ENCODE measurements at places on chromosomes 7 and 10.

- DNase-seq, result no peak
These were observed 16.7 kb upstream of the MGAM2 start for GRCh38 chr7:142094861-142095260.

DNA sequence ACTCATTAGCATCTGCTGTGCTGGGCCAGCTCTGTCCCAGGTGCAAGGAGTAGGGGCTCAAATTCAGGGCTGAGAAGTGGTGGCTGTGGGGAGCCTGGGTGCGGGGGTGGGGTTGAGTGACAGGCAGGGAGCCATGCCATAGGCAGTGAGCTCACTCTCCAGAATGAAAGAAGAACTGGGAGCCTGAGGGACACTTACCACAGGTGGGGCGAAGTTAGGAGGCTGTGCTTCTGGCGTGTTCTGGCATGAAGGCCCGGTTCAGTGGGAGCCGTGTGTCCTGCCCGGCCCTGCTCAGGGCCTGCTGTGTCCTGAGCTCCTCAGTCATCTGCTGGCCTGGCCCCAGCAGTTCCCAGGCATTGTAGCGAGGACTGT, 62.5 kb downstream of the MKI67 start:
- DNase-seq, result no peak

GRCh38 chr10:22622242-22622806, 92.1 kb downstream of the PIP4K2A start:
- DNase-seq, result no peak

GRCh38 chr7:87013840-87014190, 45.6 kb downstream of the ELAPOR2 start:
- no peak for DNase-seq

DNA sequence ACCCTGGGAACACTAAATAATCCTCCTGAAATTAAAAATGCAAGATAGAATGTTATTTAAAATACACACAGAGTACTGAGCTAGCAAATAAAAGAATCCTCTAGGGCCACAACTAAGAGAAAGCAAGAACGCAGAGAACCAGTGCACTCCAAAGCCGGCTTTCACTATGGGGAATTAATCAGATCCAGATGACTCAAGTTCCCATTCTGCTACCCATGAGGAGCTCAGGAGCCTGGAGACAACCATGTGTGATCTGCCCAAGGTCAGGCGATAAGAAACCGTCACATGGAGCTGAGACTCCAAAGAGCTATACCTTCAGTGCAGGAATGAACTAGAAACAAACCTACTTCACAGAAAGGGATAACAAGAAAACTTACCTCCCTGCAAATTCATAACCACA, 19.5 kb upstream of the CYREN start:
- DNase-seq, result no peak

DNA sequence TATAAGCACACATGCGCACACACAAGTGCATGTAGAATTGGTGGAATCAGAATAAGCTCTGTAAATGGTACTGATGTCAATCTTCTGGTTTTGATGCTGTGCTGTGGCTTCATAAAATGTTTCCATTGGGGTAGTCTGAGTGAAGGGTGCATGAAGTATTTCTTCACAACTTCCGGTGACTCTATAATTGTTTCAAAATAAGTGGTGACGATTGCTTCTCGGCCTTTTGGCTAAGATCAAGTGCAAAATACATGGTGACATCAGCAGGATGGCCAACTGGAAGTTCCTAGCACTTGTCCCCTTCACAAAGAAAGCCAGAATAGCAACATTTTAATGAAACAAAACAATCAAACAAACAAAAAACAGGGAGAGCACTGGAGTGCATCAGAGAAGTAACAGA, 41.6 kb upstream of the CAMK2B start:
- DNase-seq, result no peak

DNA sequence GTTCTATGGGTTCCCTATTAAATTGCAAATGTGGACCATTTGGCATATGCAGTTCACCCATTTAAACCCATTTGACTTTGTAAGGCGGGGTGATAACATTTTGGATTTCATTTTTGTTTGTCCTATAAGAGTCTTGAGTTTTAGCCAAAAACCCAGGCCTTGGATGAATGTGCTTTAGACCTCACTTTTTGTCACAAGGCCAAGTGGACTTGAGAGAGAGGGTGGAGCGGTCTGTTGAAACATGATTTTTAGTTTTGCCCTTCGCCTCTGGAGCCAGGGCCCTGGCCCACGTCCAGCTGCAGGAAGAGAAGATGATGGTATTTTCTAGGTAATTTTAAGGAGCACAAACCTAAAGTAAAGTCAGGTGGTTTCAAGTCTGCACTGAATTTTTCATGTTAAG, 260.1 kb downstream of the SLC25A13 start:
- no peak for DNase-seq

GRCh38 chr7:116028787-116029186, 1.8 kb downstream of the TFEC start:
- DNase-seq, result no peak

DNA sequence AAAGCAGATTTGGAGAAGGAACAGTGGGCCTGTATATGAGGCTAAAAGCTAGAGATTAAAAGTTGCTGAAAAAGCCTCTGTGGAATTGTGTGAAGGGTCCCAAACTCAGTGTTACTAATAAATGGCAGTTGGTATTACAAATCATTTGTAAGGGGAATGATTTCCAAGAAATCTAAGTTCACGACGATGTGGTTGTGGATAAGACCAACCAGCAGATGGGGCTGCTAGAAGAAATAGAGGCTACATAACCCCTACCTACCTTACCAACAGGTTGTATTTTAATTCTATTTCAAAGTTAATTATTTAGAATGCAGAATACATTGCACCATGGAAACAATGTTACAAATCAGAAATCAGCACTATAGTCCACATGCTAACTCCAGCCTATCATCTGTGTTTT, 377.1 kb downstream of the HPSE2 start:
- no peak for DNase-seq

DNA sequence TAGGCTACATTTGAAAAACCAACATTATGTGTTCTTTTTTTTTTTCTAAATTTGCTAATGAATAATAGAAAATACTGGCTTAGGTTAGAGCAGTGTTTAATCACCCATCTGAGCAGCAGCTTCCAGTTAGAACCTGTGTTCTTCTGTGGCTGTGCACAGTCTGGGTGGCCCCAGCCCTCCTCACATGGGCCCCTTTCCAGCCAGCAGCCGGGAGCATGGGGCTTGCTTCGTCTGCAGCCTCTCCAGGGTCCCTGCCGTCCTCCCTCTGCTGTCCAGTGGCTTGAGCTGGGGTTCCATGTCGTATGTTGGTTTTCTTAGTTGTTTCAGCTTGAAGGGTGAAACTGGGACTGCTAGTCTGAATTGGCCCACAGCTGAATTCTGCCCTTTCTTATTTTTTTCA, 37.3 kb downstream of the BNIP3 start:
- no peak for DNase-seq

DNA sequence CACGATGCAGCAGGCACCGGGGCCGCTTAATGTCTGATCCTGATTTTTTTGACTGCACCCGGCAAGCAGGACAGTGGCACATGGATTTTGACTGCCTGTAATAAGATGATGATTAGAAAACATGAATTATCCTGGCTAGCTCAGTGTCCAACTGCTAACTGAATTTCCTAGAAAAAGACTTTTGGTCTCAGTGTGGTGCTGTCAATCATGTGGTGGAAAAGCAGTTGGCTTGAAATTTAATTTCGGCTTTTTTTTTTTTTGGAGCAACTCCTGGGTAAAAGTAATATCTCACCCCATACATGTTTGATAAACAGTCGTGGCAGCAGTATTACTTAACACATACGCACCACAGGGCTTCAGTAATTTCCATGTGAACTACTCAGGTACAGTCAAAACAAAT, 227.7 kb downstream of the FANK1 start:
- no peak for DNase-seq

- DNase-seq, result no peak
These were observed 18.8 kb upstream of the MET start for GRCh38 chr7:116653204-116653603.

- no peak for DNase-seq
These were observed 1214.4 kb upstream of the C7orf33 start for GRCh38 chr7:147376192-147376591.

DNA sequence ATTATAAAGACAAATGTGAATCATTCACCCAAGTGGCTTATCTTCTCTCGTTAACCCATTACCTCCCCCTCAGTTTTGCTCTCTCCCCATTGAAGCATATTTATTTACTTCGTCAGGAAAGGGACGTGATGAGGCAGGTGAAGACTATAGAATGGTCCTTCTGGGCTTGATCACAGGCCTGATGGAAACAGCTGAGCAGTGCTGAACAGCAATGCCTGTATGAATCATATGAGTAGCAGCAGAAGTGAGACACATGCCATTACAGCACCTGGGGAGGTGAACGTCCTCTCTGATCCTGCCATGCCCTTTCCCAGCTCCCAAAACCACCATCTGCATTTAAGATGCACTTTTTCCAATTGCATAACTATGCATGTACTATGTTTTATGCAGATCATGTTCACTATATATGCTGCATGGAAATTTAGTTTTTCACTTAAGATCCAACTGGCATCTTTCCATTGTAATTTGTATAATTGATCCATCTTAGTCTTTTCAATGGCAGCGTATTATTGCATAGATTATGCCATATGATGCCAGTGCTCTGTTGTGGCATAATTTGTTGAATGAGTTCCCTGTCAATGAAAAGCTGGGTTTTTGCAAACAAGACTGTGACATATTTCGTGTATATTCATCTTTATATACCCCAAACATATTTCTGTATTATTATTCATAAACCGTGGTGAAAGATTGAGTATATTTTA, 105.3 kb downstream of the CXCL12 start:
- no peak for DNase-seq

- DNase-seq, result no peak
These were observed 4.7 kb upstream of the HIP1 start for GRCh38 chr7:75743455-75743859.

DNA sequence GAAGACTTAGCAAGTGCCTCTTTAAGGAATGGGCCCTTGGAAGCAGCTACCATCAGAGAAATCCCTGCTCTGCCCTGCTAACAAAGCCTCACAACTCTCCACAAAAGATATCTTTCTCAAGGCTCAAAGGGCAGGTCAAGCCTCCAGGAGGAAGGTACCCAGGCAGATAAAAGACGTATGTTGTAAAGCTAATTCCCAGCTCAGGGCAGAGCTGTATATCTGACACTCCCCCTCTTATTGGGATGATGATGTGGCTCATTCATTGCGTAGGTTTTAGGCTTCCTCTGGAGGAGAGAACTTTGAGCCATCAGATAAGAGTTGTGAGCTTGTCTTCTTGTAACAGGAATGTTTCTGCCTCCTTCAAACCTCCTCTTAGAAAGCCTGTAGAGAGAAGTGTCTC, 145.4 kb downstream of the CALN1 start:
- no peak for DNase-seq

DNA sequence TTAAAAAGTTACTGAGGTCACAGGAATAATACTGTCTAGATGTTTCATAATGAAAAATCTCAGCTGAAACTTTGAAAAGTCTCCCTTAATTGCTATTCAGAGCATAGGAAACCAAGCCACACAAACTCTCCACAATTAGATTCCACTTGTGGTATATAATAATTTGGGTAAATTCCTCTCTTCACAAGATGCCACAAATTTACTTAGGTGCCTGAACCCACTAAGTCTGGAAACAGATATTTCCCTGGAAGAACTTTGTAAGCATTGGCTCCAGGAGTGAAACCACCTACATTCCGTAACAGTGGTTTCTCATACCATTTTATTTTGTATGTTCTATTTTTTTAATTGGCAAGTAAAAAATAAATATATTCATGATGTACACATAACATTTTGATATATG, 493.4 kb downstream of the SEMA3D start:
- DNase-seq, result no peak

DNA sequence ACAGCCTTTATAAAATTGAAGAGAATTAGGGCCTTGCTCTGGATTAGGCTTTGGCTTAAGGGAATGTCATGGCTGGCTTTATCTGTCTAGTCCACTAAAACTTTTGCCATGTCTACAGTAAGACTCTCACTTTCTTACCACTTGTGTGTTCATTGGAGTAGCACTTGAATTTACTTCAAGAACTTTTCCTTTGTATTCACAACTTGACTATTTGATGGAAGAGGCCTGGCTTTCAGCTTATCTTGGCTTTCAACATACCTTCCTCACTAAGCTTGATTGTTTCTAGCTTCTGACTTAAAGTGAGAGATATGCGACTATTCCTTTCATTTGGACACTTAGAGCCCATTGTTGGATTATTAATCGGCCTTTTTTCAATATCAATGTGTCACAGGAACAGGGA, 96.1 kb downstream of the TPST1 start:
- no peak for DNase-seq

- no peak for DNase-seq
These were observed 808.8 kb downstream of the GRM8 start for GRCh38 chr7:126443951-126444350.

DNA sequence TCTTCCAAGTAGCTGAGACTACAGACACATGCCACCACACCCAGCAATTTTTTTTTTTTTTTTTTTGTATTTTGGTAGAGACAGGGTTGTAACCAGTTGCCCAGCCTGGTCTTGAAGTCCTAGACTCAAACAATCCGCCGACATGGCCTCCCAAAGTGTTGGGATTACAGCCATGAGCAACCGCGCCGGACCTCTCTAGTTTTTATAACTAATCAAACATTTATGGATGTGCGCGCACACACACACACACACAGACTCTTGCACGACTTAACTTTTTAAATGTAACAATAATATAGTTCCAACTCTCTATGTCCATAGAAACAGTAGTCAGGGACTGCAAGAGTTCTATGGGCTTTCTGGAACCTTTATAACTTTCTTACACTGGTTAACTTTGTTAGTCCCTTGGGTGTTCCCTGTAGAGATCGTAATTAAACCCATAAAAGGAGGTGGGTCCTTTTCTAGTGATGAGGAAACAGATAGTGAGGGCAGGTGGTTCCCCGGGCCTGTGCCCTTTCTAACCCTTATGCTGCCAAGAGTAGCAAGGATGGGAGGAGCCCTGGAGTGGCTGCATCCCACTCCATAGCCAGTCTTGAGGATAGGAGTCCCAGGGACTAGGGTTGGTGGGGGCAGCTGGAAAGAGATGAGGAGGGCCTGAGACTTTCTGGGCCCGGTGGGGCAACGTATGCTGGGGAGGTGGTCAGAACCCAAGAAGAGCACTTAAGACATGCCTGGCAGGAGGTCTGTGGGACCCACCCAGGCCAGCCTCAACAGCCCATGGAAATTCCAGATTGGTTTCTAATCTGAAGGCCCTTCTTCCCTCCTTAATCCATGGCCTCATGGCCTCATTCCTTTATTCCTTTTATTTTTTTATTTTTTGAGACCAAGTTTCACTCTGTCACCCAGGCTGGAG, 8.6 kb downstream of the MARVELD1 start:
- DNase-seq, result no peak

DNA sequence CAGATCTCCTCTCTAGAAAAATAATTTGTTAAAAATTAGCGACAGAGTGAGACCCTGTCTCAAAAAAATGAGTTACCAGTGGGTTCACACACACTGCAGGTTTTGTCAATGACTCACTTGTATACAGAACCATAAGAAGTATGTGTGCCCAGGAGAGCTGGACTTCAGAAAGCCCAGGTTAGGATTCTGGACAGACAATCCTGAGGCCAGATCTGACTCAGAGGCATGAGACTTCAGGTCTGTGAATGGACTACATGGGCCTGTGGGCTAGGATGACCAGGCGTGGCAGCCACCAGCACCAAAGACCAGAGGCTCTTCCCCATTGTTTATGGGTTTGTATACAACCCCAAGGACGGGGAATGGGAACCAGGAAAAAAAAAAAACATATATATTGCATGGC, 9.3 kb upstream of the ZNF438 start:
- DNase-seq, result no peak
